AML-193 (cell line): ENCODE measurements at places on chromosomes 1 and 21.

DNA sequence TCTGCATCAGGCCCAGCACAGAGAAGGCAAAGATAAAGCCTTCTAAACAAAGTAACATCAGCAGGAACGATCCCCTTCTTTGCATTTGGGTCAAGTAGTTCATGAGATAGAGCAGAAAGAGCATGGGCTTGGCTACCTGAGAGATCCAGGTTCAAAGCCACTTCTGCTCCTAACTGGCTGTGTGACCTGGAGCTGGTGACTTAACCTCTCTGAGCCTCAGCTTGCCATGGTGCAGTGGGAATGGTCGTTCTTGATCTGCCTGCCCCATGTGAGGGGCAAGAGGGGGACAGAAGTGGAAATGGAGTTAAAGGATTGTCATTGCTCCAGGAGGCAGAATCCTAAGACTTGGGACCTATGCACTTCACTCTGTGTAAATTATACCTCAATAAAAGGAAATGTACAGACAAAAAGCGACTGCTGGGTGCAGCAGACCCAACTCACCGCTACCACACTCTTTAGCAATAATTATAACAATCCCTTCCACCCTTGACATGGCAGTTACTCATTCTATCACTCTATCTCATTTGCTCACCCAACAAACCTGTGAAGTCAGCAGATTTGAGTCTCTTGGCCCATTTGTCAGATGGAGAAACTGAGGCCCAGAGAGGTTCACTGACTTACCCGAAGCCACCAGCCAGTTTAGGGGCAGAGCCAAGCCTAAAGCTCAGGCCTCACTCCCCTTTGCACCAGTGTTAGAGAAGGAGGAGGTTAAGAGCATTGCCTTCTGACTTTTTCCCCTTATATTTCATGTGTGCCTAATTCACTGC lies 1.5 kb upstream of the MATN1 start:
- DNase-seq, result no peak

DNA sequence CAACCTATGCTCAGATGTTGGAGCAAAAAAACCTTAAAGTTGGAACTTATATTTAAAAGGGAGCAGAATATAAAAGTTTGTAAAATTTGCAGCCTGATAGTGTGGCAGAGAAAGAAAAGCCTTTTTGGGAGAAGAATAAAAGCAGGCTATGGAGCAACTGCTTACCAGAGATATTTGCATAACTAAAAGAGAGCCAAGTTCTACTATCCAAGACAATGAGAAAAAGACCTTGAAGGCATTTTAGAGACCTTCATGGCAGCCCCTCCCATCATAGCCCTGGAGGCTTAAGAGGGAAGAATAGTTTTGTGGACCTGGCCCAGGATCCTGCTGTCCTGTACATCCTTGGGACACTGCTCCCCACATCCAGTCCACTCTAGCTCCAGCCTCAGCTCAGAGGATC lies 312.5 kb upstream of the ZRANB2 start:
- no peak for DNase-seq

DNA sequence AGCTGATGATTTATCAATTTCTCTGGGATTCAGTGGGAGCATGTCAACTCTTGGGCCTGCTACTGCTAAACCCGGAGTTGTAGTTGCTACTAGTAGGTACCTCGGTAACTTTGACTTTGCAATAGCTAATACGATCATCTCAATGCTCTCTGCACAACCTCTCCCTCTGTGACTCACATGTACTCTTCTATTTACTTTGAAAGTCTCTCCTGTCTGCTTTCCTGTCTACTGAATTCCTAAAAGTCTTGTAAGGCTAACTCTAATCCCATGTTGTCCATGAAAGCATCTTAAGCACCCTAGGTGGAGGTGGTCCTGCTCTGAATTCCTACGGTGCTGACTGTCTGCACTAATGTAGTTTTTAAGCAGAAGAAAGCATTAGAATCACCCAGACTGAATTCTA lies 29.3 kb downstream of the SLC9C2 start:
- DNase-seq, result no peak

DNA sequence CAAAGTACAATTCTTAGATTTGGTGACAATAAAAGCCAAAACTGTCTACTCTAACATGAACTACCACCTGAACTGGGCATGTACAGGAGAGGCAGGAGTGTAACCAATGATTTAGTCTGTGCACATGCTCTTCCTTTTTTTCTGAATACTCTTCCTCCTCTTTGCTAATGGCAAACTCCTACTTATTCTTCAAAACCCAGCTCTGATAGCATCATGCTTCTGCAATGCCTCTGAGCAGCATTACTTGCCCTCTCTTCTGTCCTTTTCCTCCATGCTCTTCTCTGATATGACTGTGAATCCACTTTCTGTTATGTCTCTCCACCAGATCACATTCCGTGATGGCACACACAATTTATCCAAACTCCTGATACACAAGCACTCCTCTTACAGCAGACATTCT lies 31.4 kb downstream of the CNN3 start:
- no peak for DNase-seq

DNA sequence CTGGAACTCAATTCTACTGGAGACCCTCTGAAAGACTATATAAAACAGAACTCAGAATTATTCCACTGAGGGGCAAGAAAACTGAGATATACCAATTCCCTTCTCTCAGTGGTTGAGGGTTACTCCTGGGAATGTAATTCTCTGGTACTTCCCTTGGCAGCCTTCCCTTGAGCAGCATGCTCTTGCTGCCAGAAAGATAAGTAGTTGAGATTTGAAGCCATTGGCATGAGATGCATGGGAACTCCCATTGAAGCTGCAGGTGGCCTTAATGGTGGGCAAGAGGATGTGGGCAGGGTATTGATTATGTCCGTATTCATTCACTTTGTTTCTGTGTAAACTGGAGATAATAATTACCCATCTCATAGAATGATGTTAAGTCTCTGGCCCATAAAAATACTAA lies 28.6 kb upstream of the C1orf185 start:
- no peak for DNase-seq

GRCh38 chr21:19523746-19524145 lies 1120.2 kb upstream of the TMPRSS15 start:
- no peak for DNase-seq

DNA sequence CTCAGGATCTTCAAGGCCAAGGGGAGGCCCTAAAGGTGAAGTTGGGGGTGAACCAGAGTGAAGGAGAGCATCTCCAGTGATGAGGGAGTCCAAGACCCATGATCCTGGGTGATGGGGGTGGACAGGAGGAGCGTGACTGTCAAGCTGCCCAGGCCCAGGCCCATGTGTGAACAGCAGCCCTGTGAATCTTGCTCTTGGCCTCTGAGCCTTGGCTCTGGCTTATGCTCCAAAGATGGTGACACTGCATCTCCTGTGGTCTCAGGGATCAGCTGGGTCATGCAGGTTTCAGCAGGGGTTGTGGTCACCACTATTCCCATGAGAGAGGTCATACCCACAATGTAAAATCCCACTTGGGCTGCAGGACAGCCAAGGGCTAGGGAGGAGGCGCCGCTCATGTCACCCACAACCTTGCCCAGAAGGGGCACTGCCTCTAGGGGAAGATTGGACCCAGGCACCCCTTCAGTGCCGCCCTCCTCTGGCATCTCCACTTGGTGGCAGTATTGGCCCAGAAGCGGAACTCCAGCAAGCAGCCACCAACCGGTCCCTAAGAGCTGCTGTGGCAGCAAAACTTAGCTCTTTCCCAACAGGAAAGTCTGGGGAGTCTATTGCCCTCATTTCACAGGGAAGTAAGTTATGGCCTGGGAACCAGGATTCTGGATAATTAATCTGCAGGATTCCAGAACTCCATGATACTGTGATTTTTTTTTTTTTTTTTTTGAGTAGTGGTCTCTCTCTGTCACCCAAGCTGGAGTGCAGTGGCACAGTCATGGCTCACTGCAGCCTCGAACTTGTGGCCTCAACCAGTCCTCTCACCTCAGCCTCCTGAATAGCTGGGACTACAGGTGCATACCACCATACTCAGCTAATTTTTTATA lies 7.5 kb upstream of the WNT3A start:
- DNase-seq, result peak; percentile 59

DNA sequence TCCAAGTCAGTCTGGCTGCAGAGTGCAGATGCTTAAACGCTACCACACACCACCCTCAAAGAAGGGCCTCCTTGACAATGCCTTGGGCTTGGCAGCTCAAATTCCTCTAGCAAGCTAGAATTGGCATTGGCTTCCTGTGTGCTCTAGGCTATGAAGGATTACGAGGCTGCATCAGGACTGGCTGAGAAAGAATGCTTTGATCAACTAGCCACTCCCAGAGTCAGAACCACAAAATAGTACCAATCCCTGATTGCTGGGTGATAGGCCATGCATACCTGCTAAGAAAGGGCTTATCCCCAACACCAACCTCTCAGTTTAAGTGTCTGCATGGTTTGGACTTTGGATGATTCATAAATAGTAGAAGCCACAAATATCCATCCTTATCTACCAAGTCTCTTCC lies 504.9 kb downstream of the OMA1 start:
- DNase-seq, result no peak

- DNase-seq, result no peak
These were observed 59.9 kb upstream of the CDC42BPA start for GRCh38 chr1:227378181-227378580.

- DNase-seq, result no peak
These were observed 115.5 kb downstream of the LRRC53 start for GRCh38 chr1:74396933-74397332.
